Esophagus muscularis mucosa (tissue), 4 donors: ENCODE measurements at places on chromosomes 1 and 21. TPM values are rescaled to one million over a fixed set of nuclear protein-coding genes. Genes with fewer than 3 reads are reported as not detected.

The MASP2 gene
- not detected for total RNA-seq

The SLC45A1 gene
- 17.5 TPM for total RNA-seq

The JTB gene
- 238 TPM for total RNA-seq

The HMCN1 gene
- 76.0 TPM for total RNA-seq

The BNIPL gene
- total RNA-seq = 0.11 TPM

The PTPN7 gene
- total RNA-seq = 1.7 TPM

The TACSTD2 gene
- total RNA-seq = 2.2 TPM

The HPCAL4 gene
- not detected for total RNA-seq

The CRYBG2 gene
- not detected for total RNA-seq

The ASPM gene
- total RNA-seq = not detected

The KRTAP13-2 gene
- total RNA-seq = not detected

The MYBPH gene
- not detected for total RNA-seq

The TXNDC12 gene
- 15.5 TPM for total RNA-seq

The IL24 gene
- total RNA-seq = not detected

The HORMAD1 gene
- not detected for total RNA-seq

The PDC gene
- not detected for total RNA-seq

The ZNF648 gene
- total RNA-seq = not detected

The TSNAX gene
- 28.2 TPM for total RNA-seq

The SH2D2A gene
- 0.84 TPM for total RNA-seq
